ENCODE measurements at places on chromosomes 6 and 20.

- peak; percentile 51 for DNase-seq
Measured at GRCh38 chr6:11824986-11825385, 46.4 kb upstream of the ADTRP start.

DNA sequence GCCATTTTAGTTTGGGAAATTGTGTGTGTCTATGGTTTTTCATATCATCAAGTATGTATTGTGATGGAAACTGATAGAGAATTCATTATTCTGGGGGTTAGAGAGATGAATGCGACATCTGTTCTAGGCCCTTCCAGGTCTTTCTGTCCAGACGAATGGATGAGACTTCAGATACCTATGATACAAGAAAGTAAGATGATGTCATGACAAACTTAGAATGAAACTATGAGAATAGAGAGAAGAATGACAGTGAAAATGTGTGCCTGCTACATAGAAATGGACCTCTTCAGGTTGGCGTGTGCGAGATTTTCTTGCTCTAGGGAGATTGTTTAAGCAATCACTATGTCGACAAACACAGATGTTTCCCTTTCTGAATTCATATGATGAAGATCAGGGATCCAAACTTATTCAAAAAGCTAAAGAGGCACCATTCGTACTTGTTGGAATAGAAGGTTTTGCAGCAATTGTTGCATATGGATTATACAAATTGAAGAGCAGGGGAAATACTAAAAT is 76.1 kb downstream of the SCAND1 start:
- DNase-seq = no peak

- no peak for DNase-seq
Measured at GRCh38 chr6:40899684-40900155, 139.3 kb downstream of the UNC5CL start.

DNA sequence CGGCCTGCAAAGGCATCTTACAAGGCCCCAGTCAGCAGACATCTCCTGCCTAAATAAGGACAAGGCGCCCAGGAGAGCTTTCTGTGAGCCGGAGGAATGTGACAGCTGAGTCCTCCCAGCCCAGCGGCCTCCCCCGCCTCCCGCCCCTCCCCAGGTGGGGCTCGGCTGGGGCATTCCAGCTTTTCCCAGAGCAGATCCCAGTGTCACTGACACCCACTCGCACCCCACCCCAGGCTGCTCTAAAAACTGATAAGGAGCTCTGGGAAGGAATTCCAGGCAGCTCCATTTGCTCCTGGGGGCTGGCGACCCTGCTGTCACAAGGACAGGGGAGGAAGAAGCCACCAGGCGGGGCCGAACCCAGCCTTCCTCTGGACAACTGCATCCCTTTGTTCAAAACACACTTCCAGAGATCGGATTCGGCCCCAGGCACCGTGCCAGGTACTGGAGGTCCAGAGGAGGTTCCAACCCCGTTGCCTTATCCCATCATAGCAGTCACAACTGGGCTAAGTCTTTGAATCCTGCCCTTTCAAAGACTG is 49.7 kb downstream of the JPH2 start:
- DNase-seq = no peak

- DNase-seq = peak; percentile 46
Measured at GRCh38 chr20:1469925-1470571, 3.4 kb upstream of the NSFL1C start.

DNA sequence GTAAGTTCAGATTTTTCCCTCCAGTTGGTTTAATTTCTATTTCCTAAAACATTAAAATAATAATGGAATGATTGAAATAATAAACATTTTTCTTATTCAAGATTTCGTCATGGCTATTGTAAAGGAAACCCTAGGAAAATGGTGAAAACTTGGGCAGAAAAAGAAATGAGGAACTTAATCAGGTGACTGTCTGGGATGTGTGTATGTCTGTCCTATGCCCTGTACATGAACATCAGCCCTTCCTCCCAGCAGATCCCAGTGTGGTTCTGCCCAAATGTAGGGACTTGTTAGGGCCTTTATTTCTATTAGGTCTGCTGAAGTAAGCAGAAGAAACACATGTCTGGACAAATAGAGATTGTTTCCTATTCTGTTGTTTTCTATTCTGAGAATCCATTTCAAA is 13.1 kb downstream of the RIOK1 start:
- no peak for DNase-seq

DNA sequence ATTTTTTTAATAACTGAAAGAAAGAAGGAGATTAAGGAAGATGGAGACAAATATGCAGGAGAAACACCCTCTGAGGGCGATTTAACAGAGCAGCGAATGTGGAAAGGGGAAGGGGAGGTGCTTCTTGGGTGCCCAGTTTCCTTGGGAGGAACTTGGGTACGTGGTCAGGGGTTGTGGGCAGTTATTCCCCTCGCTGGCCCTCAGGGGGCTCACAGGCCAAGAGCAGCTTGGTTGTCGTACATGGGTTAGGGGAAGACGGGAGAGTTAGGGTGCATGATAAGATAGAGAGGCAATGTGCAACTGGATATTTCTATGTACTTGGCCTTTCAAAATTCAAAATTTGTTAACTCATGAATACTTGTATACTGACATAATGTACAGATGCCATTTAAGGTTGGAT is 7.0 kb upstream of the TUBB2A start:
- no peak for DNase-seq

DNA sequence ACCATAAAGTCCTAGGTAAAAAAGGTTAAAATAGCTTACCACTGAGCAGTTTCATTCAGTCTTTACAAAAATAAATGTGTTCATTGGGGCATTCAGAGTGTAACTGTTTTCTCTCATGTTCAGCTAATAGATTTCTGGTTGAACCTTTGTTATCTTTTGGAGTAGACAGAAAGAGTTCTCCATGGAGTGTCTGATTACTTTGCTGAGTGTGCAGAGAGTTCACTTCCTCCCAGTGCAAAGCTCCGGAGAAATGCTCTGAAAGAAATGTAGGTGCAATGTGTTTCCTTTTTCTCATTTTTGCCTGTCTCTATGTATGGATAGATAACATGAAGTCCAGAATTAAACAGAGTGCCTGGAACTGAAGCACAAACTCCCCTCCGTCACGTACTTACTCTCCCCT is 52.6 kb downstream of the JAG1 start:
- DNase-seq = no peak

DNA sequence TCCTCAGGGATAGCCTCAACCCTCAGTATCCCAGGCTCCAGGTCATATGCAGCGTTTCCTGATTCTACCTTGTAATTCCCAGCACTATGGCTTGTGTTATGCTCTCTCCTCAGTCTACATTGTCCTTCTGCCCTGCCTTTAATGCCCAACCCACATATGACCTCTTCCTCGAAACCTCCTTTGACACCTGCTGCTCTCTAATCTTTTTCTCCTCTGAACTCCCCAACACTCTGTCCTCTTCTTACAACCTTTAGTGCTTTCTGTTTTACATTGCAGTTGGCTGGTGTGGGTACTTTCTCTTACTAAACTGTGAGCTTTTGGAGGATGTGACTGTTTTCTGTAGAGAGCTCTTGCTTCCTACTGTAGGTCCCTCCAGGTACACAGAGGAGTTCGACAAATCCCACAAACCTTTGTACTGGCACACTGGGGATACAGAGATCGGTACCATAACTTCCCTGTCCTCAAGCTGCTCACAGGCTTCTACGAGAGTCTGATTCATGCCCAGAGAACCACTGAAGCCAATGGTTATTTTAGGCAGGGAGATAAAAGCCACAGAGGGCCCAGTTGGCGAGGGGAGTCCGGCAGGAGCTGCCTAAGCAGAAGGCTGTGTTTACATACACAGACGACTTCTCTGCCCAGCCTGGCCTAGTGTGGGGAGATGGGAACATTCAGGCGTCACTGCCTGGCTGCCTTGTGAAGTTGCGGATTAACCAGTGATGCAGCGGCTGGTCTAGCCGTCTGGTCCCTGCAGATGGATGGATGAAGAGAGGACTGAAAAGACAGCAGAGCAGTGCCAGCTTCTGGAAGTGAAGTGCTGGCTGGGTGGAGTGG is 8.4 kb upstream of the EPB41L1 start:
- no peak for DNase-seq

GRCh38 chr6:63882208-63882607 is 246.6 kb downstream of the PHF3 start:
- no peak for DNase-seq

- no peak for DNase-seq
Measured at GRCh38 chr6:63714091-63714490, 78.5 kb downstream of the PHF3 start.

- peak; percentile 67 for DNase-seq
Measured at GRCh38 chr20:48766961-48767960, 60.5 kb downstream of the PREX1 start.

- no peak for DNase-seq
Measured at GRCh38 chr6:85402071-85402470, 47.8 kb upstream of the NT5E start.

DNA sequence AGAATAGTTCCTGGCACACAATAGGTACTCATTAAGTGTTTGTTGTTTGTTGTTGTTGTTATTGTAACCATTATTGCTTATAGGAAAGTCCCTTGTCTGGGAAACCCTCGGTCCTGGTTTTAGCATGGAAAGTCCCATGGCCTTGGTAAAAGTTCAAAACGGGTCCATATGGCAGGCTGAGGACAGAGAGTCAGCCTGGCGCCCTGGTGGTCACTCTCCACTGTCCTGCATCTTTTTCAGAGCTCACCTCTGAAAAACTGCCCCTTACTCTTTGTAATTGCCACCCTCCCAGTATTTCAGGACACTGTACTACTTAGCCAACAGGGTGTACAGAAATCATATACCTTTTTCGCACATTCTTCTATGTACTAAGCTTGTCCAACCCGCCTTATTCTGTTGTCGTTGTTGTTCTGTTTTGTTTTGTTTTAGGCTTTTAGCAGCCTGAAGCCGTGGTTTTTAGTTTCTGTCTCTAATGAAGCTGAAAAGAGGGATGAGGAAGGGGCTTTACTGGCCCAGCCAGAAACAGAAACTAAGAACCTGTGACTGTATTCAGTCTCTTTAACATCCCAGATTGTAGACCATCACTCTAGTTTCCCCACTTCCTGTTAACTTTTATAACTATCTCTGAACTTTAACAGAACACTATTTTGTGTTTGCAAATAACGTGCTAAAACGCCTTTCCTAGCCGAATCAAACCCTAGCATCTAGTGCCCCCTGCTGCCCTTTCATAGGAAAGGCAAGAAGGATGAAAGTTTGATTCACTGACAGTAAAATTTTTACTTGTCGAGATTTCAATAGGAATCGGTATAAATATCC is 7.6 kb upstream of the TMEM14A start:
- peak; percentile 75 for DNase-seq

DNA sequence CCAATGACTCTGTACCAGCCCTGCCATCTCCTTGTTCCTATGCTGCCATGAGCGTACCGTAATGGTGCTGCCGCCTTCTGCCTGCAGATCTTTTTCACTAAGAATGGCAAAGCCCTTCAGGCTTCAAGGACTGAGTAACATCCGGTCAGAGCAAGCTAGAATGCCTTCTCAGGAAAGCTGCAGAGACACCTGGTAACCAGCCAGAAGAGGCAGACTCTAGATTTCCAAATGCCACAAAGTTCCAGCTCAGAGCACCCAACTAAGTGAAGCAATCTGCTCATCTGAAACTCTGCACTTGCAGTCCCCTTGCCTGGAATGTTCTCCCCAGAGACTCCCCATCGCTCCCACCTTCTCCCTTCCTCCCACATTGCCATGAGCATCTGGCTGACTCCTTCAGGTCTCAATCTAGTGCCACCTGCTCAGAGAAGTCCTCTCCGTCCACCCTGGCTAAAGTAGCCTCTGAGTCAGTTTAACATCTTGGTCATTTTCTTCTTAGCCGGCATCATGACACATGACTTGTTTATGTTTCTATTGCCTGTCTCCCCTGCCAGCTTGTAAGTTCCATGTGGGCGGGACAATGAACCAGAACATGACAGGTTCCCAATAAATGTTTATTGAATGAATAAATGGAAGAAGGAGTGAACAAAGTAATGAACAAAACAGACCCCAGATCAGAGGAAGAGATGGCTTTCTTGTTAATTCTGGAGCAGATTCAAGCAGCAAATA is 6.9 kb upstream of the OCSTAMP start:
- no peak for DNase-seq

DNA sequence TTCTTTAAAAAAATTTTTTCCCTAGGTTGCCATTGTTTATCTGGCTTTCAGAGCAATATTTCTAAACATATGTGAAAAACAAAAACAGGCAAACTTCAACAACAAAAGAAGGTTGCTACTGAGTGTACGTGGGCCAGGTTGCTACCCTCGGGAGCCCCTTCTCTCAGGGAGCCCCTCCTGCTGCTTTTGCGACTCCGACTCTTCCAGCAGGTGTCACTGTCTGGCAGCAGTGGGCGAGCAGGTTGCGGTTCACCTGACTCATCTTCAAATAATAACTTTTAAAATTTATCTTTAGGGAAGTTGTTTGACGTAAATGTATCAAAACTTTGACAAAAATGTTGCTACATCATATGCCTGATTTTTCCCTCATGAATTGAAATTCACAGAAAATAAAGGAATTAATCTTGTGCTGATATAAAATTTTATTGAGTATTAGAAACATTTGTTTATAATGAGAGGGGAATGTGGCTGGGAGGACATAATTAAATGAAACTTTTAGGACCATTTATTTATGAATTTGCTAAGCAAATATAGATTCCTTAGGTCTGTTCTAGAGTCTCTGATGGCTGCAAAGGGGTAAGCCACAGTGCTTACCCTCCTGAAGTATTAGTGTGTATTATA is 138.8 kb downstream of the HIVEP1 start:
- DNase-seq = peak; percentile 49

- DNase-seq = no peak
Measured at GRCh38 chr6:54916858-54917257, 70.3 kb downstream of the FAM83B start.

DNA sequence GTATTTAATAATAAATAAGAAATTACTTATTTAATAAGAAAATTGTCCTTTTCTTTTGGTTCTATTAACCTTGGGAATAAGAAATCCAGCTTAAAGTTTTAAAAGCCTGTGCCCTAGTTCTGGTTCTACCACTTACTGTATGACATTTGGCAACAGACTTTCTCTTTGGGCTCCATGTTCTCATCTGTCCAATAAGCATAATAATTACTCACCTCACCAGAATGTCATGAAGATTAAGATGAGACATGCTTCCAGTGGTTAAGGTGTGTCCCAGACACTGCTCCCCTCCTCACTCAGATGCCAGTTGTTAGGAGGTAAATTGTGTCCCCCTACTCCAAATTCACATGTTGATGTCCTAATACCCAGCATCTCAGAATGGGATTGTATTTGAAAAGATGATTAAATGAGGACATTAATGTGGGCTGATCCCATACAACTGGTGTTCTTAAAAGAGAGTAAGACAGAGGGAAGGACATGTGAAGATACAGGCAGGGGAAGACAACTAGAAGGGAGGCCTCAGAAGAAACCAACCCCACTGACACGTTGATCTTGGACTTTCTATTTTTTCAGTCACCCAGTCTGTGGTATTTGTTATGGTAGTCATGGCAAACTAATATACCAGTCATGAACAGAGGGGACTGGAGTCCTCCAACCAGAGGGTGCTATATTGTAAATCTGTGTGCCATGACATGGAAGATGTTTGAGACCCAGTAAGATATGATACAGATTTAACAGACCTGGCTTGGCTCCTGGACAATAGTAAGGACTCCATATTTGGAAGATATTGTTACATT is 6.4 kb upstream of the MICAL1 start:
- DNase-seq = no peak

GRCh38 chr20:1654996-1655395 is 2.6 kb downstream of the SIRPG start:
- no peak for DNase-seq

- no peak for DNase-seq
Measured at GRCh38 chr20:43939762-43940121, 25.1 kb downstream of the TOX2 start.

- DNase-seq = no peak
Measured at GRCh38 chr6:151959086-151959485, 151.6 kb downstream of the ESR1 start.

GRCh38 chr6:157322792-157323254 is 496 bp downstream of the TMEM242 start:
- peak; percentile 87 for DNase-seq

All from activated CD4-positive, alpha-beta memory T cell treated with anti-CD3 and anti-CD28 coated beads for 36 hours (primary cell).